ENCODE measurements at places on chromosomes 7 and 10.

- no peak for DNase-seq
Observed at GRCh38 chr7:148304456-148304855, 286.1 kb upstream of the C7orf33 start.

DNA sequence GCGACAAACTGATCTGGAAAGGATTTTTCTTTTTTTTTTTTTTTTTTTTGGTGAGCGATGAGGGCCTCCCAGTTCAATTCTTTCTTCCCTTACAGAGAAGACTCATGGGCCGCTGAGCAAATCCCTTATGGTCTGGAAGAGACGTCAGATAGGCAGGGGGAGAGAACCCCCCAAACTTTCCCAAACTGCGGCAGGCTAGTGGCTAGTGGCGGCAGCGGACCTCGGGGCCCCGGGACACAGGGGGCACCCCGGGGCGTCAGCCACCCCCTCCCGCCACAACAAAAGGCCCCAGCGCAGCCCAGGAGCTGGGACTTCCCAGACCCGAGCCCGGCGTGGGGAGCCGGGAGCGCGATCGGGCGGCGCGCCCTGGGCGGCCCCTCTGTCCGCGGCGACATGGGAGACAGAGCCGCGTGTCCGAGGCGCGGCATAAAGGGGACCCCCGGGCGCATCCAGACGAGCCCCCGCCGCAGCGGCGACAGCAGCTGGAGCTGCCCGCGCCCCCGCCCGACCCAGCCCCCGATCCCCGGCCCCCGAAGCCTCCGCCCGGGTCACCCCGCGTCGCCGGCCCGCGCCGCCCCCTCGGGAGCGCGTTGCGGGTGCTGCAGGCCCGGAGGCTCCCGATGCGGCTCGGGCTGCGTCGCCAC lies 755 bp downstream of the FAM171A1 start:
- DNase-seq, result no peak

GRCh38 chr7:20089431-20089830 lies 127.8 kb downstream of the MACC1 start:
- no peak for DNase-seq

DNA sequence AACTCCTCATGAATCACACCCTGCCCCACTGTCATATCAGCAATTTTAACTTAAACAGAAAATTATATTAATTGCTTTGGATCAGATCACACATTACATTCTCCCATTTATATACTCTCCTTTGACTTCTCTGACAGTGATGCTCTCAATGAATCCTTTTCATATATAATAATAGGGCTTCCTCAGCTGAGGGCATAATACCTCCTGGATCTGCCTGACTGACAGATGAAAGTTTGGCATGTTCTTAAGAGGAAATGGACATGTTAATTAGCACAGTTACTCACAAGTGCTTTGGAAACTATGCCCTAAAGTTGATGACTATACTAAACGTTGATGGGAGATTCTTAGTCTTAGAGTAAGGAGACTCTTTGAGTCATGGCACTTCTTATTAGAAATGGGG lies 478.2 kb upstream of the LRRN3 start:
- no peak for DNase-seq

- no peak for DNase-seq
Observed at GRCh38 chr10:108561649-108562048, 1361.7 kb downstream of the XPNPEP1 start.

All from esophagus squamous epithelium (tissue), 5 donors.